ENCODE measurements at places on chromosomes 5 and 9.

DNA sequence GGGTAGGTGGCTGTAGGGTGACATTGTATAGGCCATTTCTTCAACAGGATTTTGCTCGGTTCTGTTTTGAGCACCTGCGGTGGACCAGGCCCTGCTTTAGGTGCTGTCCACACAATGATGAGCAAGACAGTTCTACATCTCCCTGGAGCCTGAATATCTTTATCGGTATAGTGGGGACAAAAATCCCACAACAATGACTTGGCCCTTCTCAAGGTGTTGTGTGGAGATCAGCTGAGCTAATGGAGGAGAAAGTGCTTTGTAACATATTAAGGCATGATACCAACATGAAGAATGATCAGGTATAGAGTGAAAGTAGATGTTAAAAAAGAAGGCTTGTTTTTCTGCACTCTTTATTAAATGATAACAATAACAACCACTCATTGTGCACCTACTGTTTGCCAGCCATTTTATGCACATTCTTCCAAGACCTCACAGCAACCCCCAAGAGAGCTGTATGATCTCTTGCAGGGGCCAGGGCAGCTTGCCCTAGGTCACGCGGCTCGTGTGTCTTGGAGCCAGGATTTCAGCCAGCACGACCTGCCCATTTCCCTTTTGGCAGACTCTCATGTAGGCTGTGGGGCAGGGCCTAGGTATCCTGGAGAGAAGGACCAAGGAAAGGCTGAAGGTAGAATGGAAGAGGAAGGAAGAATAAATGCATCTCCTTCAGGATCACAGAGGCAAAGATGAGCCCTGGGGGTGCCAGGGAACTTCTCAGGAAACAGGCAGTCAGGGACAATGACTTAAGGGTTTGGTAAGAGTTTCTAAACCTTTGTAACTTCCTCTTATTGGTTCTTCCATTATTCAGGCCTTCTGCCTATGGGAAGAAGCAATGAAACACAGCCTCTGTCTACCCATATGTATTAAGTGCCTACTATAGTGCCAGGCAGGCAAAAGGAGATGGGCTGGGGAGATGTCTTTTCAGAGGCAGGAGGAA, 50.0 kb upstream of the PPARGC1B start:
- DNase-seq, result no peak

GRCh38 chr9:6551136-6551535, 94.4 kb downstream of the GLDC start:
- no peak for DNase-seq

DNA sequence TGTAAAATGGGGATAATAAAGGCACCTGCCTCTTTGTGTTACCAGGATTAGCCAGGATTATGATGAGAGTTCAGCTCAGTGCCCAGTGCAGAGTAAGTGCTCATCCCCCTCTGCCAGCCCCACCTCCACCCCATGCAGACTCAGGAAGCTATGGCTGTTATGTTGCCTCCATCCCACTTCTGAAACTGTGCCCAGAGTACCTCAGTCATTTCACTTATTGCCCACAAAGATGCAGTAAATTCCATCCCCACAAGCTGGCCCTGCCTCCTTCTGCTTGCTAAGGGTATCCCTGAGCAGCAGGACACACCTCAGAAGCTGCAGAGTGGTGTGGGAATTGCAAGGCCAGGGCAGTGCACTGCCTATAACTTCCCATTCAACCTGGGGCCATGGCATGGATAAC, 415.1 kb downstream of the SPOCK1 start:
- no peak for DNase-seq

GRCh38 chr9:88680505-88681160, 145.7 kb downstream of the NXNL2 start:
- no peak for DNase-seq

- peak; percentile 0 for DNase-seq
Measured at GRCh38 chr5:26833596-26833995, 204.8 kb downstream of the CDH9 start.

Measured in stromal cell of bone marrow (primary cell).